ENCODE measurements at places on chromosomes 3 and 15.

DNA sequence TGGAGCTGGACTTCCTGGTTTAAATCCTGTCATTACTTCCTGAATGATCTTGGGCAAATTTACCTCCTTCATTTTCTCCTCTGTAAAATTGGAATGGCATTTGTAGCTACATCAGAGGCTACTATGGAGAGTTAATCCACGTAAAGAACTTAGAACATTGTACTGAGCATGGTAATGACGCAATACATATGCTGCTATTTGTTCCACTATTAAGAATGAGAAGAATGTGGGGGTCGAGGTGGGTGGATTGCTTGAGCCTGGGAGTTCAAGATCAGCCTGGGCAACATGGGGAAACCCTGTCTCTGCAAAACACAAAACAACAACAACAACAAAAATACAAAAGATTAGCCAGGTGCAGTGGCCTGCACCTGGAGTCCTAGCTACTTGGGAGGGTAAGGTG, 250.6 kb downstream of the RYR3 start:
- no peak for DNase-seq

GRCh38 chr3:154144825-154145465, 23.8 kb downstream of the ARHGEF26 start:
- no peak for DNase-seq

DNA sequence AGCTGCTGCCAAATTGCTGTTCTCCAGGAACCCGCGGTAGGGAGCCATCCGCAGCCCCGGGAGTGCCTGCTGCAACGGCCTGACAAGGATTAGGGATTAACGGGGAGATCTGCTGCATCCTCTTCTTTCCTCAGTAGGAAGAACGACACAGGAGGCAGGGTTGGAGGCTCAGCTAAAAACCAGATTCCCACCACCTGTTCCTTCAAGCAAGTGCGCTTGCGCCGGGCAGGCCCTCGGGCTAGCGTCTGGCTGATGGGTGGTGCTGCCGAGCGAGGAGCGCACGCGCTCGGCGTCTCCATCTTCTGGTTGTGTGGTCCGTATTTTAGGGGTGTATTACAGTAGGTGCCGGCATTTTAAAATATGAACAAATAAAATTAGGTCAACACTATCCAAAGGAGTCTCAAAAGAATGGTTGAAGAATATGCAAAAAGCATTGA, 25.4 kb upstream of the SLC25A26 start:
- peak; percentile 10 for DNase-seq

GRCh38 chr15:88022716-88023115, 233.8 kb downstream of the NTRK3 start:
- no peak for DNase-seq

DNA sequence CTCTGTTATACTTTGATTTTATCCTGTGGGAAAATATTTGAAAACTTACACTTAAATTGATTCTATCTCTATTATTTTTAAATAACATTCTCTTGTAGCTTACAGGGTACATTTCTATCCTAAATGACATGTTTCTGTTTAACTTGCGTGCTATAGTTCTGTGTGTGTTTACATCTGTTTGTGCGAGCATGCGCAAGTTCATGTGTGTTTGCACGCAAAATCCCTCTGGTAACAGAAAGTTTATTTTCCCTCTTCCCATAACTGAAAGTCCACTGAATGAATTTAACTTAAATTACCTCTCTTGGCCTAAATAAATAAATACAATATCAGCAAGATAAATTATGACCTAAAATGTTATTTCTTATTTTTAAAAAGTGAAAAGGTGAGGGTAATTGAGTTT, 117.3 kb upstream of the NEO1 start:
- DNase-seq = no peak

DNA sequence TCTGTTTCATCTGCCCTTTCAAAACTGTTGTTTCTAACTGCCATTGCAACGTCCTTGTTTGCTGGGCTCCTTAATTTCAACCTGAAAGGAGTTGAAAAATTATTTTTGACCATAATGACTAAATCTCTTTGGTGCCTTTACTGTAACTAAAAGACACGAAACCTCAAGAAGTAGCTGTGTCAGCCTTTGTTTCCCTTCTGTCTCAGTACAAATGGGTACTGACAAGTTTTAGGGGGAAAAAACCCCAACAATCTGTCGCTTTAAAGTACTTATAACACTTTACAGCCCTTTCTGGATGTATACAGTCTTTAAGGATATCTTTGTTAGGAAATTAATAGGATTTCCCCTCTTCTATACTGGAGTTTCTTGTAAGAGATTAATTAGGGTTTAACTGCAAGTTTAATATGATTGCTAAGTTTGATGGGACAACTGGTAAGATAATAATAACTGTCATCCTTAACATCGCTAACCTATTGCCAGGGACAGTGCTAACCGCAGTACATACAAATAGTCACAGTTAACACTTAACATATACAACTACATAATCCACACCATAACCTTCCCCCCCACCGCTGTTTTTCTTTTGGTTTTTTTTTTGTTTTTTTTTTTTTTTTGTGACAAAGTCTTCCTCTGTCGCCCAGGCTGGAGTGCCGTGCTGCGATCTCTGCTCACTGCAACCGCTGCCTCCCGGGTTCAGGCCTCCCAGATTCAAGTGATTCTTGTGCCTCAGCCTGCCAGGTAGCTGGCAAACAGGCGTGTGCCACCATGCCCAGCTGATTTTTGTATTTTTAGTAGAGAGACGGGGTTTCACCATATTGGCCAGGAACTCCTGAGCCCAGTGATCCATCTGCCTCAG, 1.7 kb downstream of the GXYLT2 start:
- DNase-seq = no peak

- DNase-seq = no peak
Observed at GRCh38 chr3:155743606-155744005, 1.3 kb downstream of the PLCH1 start.

DNA sequence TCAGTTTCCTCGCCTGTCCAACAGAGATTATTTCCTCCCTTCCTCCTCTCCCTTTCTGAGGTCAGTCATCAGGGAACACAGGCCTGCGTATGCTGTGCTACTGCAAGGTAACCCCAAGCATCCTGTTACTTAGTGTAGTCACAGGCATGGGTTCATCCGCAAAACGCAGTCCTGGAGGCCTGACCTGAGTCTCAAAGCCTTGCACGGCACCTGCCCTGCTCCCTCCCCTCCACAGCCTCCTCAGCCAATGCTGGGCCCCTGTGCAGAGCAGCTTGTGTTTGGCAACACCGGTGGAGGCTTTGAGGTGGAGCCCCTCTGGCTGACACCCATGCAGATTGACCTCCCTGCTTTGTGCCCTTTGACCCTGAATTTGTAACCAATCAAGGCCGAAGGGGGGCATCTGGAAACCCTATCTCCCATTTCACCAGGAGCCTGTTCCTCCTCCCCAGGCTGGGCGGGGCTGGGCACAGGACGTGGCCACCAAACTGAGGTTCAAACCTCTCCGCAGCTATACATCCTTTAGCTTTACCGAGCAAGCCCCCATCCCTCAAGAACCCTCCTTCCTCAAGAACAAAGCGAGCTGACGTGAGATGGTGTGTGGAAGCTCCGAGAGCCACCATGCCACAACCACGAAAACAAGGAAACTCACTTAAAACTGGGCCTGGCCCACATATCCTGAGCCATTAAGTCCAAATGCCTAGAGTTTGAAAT, 21.5 kb downstream of the TKT start:
- no peak for DNase-seq

- no peak for DNase-seq
Observed at GRCh38 chr3:189630767-189631372, 319 bp upstream of the TP63 start.

Measured in stimulated activated naive CD8-positive, alpha-beta T cell treated with anti-CD3 and anti-CD28 coated beads, Interleukin-15, amount 100 ng/mL, for 72 hours (primary cell).